Occipital lobe (tissue), 3 donors: ENCODE measurements at places on chromosomes 1 and 21. TPM values are rescaled to one million over a fixed set of nuclear protein-coding genes. Genes with fewer than 3 reads are reported as not detected.

Gene TSPEAR
- not detected for total RNA-seq

Gene C8B
- total RNA-seq, result not detected

Gene TRIM46
- total RNA-seq, result 21.1 TPM

Gene GPR52
- total RNA-seq, result 12.9 TPM

Gene RIPK4
- total RNA-seq, result 0.47 TPM

Gene DIO1
- total RNA-seq, result not detected

Gene CHODL
- total RNA-seq, result 1.4 TPM

Gene ZNF648
- 0.31 TPM for total RNA-seq

Gene CNTN2
- 22.8 TPM for total RNA-seq

Gene CSMD2
- total RNA-seq, result 38.4 TPM

Gene TMPRSS15
- total RNA-seq, result not detected

Gene KIF14
- total RNA-seq, result 1.9 TPM
